Activated naive CD4-positive, alpha-beta T cell (primary cell): ENCODE measurements at places on chromosomes 11 and 22.

DNA sequence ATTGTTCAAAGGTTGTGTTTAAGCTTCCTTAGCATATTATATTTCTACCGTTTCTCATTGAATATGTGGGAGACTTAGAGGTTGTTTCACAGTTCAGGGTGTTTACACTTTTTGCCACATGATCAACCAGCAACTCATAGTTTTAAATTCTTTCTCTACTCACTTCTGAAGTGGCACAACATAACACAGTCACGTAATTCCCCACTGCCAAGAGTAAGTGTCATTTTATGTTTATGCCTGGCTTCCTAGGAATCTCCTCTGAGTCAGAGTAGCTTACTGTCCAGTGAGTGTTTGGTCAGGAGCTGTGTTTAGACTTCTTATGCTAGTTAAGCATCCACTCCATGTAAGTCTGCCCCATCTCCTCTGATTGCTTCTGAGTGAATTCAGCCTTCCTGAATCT lies 520.8 kb upstream of the KIRREL3 start:
- no peak for DNase-seq

GRCh38 chr11:102430158-102430836 lies 22.3 kb downstream of the TMEM123 start:
- no peak for DNase-seq

DNA sequence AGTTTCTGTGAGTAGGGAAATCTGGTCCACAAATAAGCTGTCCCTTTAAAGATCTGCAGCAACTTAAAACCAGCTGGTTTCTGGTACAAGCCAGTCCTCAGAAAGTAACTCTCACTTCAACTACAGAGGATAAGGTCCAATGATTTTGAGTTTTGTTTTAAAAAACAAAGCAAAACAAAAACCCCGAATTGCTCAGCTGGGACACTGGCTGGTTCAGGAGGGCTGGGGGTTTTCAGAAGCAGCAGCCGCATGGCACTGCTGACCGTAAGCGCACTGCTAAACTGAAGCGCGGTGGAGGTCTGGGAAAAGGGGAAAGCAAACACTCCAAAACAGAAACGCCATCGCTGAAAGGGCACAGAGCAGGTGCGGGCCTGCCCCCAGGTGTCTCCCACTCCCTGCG lies 59.7 kb downstream of the MICAL3 start:
- DNase-seq, result no peak

DNA sequence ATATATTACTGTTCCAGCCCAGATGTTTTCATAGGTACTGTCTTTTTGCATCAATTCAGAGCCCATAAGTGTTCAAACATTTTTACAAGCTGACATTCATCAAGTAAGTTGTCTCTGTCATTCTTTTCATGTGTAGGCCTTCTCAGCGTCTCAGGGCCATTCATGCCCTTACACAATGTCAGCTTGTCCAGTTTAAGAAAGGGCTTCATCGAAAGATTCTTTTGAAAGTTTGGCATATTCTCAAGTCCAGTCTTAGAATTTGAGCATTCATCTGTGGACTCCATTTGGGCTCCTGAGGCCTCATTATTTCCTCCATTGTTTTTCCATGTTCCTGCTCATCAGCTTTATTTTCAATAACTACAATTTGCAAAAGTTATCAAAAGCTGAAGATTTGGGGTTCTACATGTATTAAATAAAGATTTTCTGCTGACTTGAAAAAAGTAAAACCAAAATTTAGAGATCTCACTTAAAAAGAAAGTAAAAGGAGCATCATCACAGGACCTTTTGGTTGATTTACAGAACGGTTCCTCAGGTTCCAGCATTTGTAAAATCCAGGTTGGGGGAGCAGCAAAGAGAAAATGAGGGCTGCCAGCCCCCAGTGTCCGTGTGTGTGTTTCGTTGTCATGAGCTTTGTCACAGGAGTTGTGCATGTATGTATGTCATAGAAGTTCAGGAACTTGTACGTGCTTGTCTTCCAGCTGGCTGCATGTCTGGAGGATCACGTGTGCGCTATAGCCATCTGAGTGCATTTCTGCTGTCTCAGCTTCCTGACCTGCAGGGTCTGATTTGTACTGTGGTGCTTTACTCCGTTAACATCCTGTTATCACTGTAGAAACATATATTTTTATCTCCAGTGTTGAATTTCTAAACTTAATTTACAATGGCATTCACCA lies 15.6 kb downstream of the MOV10L1 start:
- no peak for DNase-seq

DNA sequence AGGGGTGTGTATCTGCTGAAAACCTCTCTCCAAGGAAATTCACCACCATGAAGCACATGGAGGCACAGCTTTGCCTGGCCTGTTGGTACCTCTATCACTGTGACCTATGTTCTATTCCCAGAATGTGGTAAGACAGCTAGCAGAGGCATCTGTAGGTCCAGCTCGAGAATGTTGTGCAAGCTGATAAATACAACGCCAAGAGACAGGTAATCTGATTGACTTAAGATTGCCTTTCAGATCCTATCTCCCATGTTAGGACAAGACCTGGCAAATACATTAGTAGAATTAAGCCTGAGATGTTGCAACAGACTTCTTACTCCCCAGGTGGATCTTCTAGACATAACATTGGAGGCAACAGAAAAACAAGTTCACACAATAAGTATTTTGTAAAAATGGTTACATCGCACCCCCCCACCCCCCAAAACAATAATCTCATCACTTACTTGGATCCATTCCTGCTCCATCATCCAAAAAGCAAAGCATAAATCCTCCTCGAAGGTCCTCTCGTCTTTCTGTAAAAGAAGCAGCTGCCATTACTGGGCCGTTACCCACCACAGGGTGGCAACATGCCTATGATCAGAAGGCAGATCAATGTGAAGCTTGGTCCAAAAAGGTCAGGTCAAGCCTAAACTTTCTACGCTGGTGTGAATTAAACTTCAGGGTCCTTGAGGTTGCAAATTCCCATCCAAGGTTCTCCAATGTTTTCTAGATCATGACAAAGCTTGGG lies 18.5 kb downstream of the MORC2 start:
- no peak for DNase-seq

DNA sequence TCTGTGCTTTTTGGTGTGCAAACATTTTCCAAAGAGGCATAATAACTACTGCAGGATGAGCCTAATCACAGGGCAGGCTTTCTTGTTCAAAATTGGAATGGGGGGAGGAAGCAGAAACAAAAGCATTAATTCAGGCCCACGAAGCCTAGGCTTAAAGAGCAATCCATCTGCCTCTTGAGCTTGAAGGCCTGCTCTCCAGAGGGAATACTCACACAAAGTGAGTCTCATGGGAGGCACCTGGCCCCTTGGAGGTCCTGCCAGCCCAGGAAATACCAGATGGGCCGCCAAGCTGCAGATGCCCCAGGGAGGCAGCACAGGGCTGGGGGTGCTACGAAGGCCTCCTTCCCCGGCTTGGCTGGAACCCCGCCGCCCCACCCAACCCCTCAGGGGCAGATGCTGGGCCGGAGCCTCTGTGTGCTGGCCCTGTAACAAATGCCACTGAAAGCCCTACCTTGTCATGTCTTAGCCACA lies 39.3 kb upstream of the COMT start:
- DNase-seq, result no peak

GRCh38 chr22:21866833-21867527 lies 465 bp downstream of the MAPK1 start:
- DNase-seq, result no peak

DNA sequence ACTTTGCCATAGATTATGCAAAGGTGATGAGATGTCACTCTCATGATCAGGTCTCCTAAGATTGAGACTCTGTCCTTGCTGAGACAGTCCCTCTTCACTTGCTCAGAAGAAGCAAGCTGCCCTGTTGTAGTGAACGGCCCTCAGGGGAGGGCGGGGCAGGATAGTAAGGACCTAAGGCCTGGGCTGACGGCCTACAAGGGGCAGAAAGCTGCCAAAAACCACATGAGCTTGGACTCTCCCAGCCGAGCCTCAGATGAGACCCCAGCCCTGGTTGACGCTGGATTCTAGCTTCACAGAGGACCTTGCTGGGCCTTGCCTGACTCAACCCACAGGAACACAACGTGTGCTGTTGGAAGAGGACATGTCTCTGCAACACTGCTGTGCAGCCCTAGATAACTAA lies 1182.5 kb downstream of the TBC1D22A start:
- DNase-seq, result no peak

DNA sequence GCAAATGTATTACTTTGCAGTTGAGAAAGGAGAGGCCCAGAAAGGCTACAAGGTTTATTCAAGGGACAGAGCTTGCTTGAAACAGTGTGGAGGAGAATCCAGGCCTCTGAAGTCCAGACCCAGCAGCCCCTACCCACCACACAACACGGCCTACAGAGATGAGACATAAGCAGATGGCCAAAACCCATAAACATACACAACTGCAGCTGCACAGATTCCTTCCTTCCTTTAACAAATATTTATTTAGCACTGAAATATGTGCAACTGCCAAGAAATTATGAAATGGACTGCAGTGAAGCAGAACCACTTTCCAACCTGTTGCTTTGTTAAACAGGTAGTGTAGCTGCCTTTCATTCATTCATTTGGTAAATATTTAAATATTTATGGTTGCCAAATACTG lies 122.3 kb downstream of the SPATA19 start:
- DNase-seq, result no peak

GRCh38 chr11:16337421-16338213 lies 18.7 kb downstream of the SOX6 start:
- no peak for DNase-seq

- no peak for DNase-seq
These were observed 5.7 kb downstream of the IGSF22 start for GRCh38 chr11:18720091-18720807.

- DNase-seq, result no peak
These were observed 6.0 kb upstream of the FLRT1 start for GRCh38 chr11:64029773-64030172.

GRCh38 chr11:1389932-1390568 lies at the start of gene BRSK2:
TSS of gene BRSK2 (plus strand) at chr11:1389934. CDS start at chr11:1390285, 351 bp downstream.
- DNase-seq, result no peak

GRCh38 chr11:95267601-95268213 lies 36.7 kb upstream of the SESN3 start:
- DNase-seq, result no peak

- DNase-seq, result no peak
These were observed 24.1 kb downstream of the MS4A10 start for GRCh38 chr11:60809249-60809648.

- DNase-seq, result no peak
These were observed 37.6 kb upstream of the SLC5A1 start for GRCh38 chr22:32005453-32005852.

DNA sequence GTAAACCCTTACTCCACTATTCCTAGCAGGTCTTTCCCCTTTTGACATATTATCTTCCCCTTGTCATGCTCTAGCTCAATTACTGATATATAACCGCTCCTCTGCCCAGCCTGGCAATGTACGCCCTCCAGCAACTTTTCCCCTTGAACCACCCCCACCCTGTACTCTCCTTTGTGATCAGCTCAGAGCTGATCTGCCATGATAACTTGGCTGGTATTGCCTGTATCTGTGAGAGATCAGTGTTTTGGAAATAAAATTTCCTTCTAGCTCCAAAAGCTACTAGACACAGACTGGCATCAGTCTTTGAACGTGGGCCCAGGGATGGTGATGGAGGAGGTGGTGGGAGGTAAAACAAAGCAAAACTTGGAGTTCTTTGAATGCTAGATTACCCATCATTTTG lies 42.9 kb downstream of the DIXDC1 start:
- DNase-seq, result no peak

- peak; percentile 42 for DNase-seq
These were observed 11.3 kb upstream of the NFAM1 start for GRCh38 chr22:42443240-42444076.

DNA sequence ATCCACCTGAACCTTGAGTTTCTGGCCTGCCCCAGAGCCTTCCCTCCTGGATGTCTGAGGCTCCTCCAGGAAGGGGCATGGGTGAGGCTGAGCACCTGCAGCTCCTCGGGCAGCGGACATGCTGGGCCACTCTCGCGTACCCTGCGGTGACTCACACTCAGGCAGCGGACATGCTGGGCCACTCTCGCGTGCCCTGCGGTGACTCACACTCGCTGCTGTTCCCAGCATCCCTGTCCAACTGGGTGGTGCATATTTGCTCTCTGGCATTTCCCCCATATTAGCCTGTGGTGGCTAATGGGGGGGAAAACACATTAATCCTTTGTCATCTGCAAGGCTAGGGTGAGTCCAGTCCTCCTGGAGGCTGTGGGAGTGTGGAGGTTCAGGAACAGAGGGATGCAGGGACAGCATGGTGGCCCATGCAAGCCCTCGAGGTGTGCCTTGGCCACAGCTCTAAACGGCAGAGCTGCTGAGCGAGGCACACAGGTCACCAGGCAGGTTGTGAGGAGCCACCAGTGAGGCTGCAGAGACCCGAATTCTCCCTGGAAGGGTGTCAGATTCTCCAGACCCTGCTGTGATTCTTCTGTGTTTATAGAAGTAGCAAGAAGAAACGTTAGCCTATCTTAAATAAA lies 728.1 kb downstream of the BRD1 start:
- DNase-seq, result no peak

DNA sequence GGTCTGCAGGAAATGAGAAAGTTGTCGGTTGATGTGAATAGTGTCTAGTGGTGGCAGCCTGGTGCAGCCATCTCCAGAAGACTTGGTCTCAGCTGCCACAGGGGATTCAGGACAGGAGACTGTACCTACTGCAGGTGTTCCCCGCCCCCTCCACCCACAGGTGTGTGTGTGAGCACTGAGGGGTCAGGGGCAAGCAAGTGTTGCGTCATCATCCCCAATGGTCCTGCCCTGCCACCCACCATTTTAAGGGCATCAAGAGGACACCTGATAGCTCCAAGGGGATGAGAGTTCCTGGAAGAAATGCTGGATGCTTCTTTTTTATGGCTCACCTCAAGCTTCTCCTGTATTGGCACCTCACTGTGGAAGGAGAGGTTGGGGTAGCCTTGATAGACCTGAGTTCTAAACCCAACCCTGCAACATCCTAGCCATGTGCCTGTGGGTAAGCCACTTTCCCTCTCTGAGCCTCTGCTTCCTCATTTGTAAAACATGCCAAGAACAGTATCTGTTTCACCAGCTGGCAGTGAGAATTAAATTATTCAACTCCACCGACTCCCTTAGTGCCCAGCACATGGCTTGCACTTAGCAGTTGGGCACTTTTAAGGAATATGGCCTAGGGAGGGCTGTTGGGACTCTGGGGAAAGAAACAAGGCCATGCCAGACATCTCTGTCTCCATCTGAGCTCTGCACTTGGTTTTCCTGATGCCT lies 6.1 kb downstream of the C11orf91 start:
- no peak for DNase-seq

DNA sequence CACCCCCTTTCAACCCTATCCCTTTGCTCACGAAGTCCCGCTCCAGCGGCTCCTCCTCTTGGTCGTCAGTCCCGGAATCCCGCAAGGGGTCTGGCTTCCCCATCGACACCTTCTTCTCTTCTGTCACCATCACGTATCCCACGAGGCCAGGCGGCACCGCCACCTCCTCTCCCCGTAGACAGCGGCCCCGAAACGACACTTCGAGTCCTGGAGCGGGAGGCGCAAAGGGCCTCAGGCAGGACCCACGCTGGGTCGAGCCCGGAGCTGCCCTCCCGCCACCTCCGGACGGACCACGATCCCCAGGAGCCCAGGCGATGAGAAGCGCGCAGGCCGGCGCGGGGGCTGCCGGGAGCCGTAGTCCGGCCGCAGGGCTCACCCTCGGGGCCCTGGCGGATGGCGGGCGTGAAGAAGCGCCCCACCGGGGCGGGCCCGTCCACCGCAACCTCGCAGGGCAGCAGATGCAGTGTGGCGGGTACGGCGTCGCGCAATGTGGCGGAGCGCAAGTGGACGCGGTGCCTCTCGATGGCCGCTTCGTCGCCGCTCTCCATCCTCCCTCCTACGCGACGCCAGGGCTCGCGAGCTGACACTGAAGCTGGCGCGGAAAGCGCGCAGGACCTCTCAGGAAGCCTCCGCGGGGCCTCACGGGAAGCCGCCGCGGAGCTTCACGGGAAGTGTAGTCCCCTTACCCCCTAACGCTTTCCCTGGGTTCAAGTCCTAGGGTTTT lies at the start of gene RNASEH2C:
TSS of gene RNASEH2C (minus strand) at position 588 of the 724 bp plus-strand sequence. CDS start at position 548, 40 bp downstream.
- DNase-seq, result peak; percentile 59
